ENCODE measurements at places on chromosomes 7 and 10. TPM values are rescaled to one million over a fixed set of nuclear protein-coding genes. Genes with fewer than 3 reads are reported as not detected.

GRCh38 chr7:6649241-6649961 is 12.3 kb downstream of the ZNF316 start:
- no peaks in the 10 kb centered on the region for H3K27me3 ChIP-seq
- H3K27ac ChIP-seq, result no peak overlapping the region
- peaks cover 71% of the 10 kb centered on the region for H3K36me3 ChIP-seq
- no peaks in the 10 kb centered on the region for H3K4me1 ChIP-seq

DNA sequence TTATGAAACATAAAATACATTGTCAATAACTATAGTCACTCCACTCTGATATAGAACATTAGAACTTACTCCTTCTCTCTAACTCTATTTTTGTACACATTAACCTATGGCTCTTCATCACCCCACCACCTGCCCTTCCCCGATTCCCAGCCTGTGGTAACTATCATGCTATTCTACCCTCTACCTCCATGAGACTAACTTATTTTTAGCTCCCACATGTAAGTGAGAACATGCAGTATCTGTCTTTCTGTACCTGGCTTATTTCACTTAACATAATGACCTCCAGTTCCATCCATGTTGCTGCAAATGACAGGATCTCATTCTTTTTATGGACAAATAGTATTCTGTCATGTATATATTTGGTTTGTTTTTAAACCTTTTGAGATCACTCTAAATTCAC is 8.8 kb upstream of the NOD1 start:
- H3K27me3 ChIP-seq, result peaks cover 24% of the 10 kb centered on the region
- H3K4me3 ChIP-seq, result no peak overlapping the region
- H3K36me3 ChIP-seq, result peaks cover 2% of the 10 kb centered on the region
- no peak for DNase-seq
- no peak overlapping the region for H3K27ac ChIP-seq

DNA sequence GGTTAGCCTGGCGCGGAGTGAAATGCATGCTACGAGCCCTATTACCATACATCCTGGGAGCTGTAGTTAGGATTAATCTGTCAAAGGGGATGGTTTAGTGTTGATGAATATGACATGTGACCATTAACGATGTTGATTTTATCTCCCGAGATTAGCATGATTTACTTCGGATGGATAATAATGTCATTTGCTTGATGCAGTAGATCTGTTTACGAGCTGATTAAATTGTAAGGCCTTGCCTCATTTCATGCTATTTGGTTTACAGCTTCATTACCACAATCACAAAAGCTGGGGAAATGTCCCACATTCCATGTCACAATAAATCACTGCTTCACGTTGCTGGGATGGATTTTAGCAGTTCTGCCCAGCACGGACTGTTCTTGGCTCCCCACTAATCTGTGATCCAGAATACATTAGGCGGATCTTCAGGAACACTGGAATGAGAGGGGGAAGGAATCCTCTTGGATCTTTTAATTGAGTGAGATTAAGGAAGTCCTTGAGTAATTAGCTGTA is 22.3 kb downstream of the ZNF503 start:
- no peak overlapping the region for H3K4me3 ChIP-seq
- no peaks in the 10 kb centered on the region for H3K4me1 ChIP-seq
- H3K27ac ChIP-seq, result no peak overlapping the region
- DNase-seq, result no peak
- no peaks in the 10 kb centered on the region for H3K36me3 ChIP-seq

DNA sequence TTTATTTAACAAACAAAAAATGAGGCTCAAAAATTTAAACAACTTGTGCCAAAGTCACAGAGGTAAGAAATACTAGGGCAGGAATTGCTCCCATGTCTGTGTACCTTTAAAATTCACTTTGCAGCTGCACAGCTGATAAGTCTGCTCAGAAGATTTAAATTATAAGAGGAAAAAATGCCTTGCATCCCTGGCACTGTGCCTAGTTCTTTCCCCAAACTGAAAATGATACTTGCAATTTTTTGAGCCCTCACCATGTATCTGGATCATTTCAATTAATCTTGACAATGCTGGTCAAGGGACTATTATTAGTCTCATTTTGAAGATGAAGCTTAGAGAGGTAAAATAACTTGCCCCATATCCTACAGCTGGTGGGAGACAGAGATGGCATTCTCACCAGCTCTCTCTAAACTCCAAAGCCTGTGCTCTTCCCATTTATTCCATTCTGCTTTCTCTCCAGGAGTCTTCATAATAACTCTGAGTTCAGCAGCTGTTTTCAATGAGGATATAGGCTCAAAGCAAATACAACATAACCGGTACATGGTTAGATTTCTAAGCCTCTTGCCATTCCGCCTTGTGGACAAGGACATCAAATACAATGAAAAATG is 350.5 kb upstream of the LRRTM3 start:
- H3K27me3 ChIP-seq, result no peaks in the 10 kb centered on the region
- no peaks in the 10 kb centered on the region for H3K36me3 ChIP-seq
- no peak for DNase-seq
- H3K4me3 ChIP-seq, result no peak overlapping the region
- no peak overlapping the region for H3K27ac ChIP-seq
- H3K4me1 ChIP-seq, result no peaks in the 10 kb centered on the region

DNA sequence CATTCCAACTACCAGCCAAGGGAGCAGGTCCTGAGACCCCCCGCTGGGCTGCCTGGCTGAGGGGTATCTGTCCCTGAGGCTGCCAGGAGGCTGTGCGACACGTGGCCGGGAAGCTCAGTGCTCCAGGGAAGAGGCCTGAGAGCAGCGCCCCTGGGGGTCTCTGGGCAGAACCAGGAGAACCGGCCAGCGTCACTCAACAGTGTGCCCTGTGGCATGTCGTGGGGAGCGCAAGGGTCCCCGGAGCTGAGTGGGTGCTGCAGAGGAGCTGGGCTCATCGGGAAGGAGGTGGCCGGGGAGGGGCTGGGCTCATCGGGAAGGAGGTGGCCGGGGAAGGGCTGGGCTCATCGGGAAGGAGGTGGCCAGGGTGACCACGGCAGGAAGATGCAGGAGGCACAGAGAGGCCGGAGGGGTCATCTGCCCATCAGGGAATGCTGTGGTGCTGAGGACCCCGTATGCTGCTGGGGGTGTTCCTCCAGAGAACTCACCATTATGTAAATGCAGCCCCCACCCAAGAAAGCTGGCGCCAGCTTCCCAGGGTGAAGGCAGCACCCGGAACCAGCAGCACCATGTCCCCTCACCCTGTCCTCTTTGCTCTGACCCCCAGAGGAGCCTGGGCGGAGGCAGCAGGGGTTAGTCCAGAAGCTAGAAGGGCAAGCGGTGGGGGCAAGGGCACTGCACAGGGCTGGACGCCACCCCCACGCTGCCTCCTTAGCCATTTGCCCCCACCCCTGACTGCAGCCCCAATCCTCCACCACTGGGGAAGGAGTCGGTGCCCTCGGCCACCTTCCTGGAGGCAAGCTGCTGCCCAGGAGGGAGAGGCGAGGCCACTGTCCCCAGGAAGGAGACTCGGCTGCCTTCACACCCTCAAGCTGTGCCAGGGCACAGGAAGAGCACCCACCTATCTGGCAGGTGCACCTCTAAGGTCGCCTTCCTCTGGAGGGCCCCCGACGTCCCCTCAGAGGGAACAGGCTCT is 33.3 kb downstream of the CALML3 start:
- H3K36me3 ChIP-seq, result no peaks in the 10 kb centered on the region
- peaks cover 18% of the 10 kb centered on the region for H3K27me3 ChIP-seq
- DNase-seq, result no peak
- no peak overlapping the region for H3K27ac ChIP-seq
- H3K4me3 ChIP-seq, result no peak overlapping the region

GRCh38 chr7:47344171-47344955 is 237.5 kb downstream of the TNS3 start:
- DNase-seq, result no peak
- no peaks in the 10 kb centered on the region for H3K36me3 ChIP-seq
- no peaks in the 10 kb centered on the region for H3K4me1 ChIP-seq
- H3K4me3 ChIP-seq, result no peak overlapping the region
- peaks cover 3% of the 10 kb centered on the region for H3K27me3 ChIP-seq

DNA sequence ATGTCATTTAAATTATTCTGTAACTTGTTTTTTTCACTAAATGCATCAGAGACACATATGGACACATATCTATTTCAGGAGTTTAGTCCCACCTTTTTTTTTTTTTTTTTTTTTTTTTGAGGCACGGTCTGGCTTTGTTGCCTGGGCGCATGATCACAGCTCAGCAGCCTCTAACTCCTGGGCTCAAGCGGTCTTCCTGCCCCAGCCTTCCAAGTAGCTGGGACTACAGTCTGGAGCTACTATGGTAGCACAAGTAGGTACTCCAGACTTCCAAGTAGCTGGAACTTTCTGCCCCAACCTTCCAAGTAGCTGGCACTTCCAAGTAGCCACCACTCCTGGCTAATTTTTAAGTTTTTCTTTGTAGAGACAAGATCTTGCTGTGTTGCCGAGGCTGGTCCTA is 407.7 kb downstream of the GALNT17 start:
- H3K4me3 ChIP-seq, result no peak overlapping the region
- H3K27ac ChIP-seq, result no peak overlapping the region
- DNase-seq, result no peak
- H3K27me3 ChIP-seq, result no peaks in the 10 kb centered on the region
- H3K4me1 ChIP-seq, result no peaks in the 10 kb centered on the region

DNA sequence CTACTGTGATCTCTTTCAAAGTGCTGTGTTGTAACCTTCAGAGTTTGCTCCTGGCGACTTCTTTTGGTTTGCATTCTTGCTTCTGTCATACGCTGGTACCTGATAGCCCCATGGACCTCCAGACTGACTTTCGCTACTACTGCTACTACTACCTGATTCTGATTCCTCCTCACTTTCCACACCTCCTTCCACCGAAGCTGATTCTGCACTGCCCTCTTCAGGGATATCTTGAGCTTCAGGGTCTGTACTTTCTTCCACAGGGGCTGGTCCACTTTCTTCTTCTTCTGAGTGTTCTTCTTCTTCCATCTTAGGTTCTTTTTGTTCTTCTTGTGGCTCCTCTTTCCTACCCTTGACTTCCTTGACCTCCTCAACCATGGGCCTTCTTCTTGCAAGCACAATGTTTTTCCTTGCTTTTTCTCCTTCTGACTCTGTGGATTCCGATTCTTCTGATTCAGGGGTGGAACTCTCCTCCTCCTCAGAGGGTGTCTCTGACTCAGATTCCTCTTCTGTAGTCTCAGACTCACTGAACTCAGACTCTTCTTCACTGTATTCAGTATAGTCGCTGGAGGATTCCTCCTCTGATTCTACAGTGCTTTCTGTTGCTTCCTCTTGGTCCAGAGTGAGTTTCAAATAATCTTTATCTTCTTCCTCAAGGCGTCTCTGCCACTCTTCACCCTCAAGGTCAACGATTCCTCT is 992.2 kb downstream of the PCDH15 start:
- no peaks in the 10 kb centered on the region for H3K27me3 ChIP-seq
- no peak overlapping the region for H3K27ac ChIP-seq
- no peaks in the 10 kb centered on the region for H3K36me3 ChIP-seq
- no peak for DNase-seq

GRCh38 chr7:2785071-2785500 is 59.0 kb downstream of the GNA12 start:
- H3K36me3 ChIP-seq, result peaks cover 22% of the 10 kb centered on the region
- peaks cover 29% of the 10 kb centered on the region for H3K4me1 ChIP-seq
- H3K27me3 ChIP-seq, result no peaks in the 10 kb centered on the region
- H3K4me3 ChIP-seq, result no peak overlapping the region
- no peak overlapping the region for H3K27ac ChIP-seq

GRCh38 chr10:79425074-79425532 is 20.3 kb downstream of the ZCCHC24 start:
- H3K4me1 ChIP-seq, result no peaks in the 10 kb centered on the region
- no peaks in the 10 kb centered on the region for H3K36me3 ChIP-seq
- H3K27me3 ChIP-seq, result peaks cover 18% of the 10 kb centered on the region
- no peak for DNase-seq
- H3K27ac ChIP-seq, result no peak overlapping the region

- H3K27ac ChIP-seq, result no peak overlapping the region
- DNase-seq, result no peak
- H3K4me1 ChIP-seq, result no peaks in the 10 kb centered on the region
- H3K36me3 ChIP-seq, result no peaks in the 10 kb centered on the region
- no peak overlapping the region for H3K4me3 ChIP-seq
- H3K27me3 ChIP-seq, result no peaks in the 10 kb centered on the region
Observed at GRCh38 chr10:35592441-35592840, 12.7 kb upstream of the GJD4 start.

- H3K4me1 ChIP-seq, result no peaks in the 10 kb centered on the region
- no peak overlapping the region for H3K27ac ChIP-seq
- no peaks in the 10 kb centered on the region for H3K36me3 ChIP-seq
- no peak for DNase-seq
- H3K4me3 ChIP-seq, result no peak overlapping the region
Observed at GRCh38 chr10:106226142-106226541, 938.4 kb downstream of the SORCS1 start.

- H3K4me1 ChIP-seq, result peaks cover 16% of the 10 kb centered on the region
- DNase-seq, result peak; percentile 67
- H3K27ac ChIP-seq, result no peak overlapping the region
Observed at GRCh38 chr7:105267244-105267643, 121.5 kb downstream of the SRPK2 start.

DNA sequence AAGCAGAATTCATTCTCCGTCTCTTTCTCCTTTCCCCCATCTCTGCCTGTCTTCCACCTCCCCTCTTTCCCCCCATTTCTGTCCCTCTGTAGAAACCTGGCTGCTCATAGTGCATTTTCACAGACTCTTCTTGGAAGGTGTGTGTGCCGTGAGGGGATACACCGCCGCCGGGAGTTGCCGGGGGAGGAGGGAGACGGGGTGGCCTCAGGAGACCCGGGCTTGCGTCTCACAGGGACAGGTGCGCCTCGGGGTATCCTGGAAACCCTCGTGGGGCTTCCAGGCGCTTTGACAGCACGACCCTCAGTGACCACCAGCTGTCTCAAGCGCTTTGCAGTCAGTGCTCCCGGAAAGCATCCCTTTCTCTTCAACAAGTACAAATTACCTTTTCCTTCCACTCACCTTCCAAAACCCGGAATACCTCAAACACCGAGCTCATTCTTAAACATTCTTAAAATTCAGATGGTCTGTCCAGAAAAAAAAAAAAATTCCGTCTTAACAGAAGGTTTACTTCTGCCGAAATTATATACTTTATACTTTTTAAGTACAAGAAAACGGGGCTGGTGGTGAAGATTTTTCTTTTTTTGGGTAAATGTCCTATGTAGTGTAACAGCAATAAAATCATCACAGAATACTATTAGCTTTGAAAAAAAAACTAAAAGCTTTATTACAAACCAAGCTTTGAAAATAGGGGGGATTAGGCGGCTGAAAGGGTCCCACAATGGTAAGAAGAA is 8.2 kb downstream of the EMX2 start:
- DNase-seq, result no peak
- peaks cover 5% of the 10 kb centered on the region for H3K36me3 ChIP-seq
- H3K27ac ChIP-seq, result no peak overlapping the region
- no peak overlapping the region for H3K4me3 ChIP-seq

- H3K27me3 ChIP-seq, result peaks cover 3% of the 10 kb centered on the region
- H3K27ac ChIP-seq, result no peak overlapping the region
- no peak overlapping the region for H3K4me3 ChIP-seq
- H3K4me1 ChIP-seq, result peaks cover 5% of the 10 kb centered on the region
- DNase-seq, result no peak
Observed at GRCh38 chr10:68095153-68095552, 14.1 kb upstream of the MYPN start.

- no peaks in the 10 kb centered on the region for H3K27me3 ChIP-seq
- H3K4me3 ChIP-seq, result no peak overlapping the region
- peaks cover 23% of the 10 kb centered on the region for H3K36me3 ChIP-seq
Observed at GRCh38 chr7:66119245-66119850, 4.7 kb downstream of the CRCP start.

DPCD gene
- 6.4 TPM for total RNA-seq

ZNF488 gene
- not detected for total RNA-seq

PAPSS2 gene
- total RNA-seq, result 0.07 TPM

ITGA8 gene
- total RNA-seq, result not detected

SPDYE9 gene
- total RNA-seq, result not detected

PDSS1 gene
- total RNA-seq, result 39.8 TPM

TRIM50 gene
- not detected for total RNA-seq

UPK3BL2 gene
- total RNA-seq, result 14.1 TPM

CCDC172 gene
- total RNA-seq, result not detected

OLAH gene
- 0.26 TPM for total RNA-seq
